Activated naive CD4-positive, alpha-beta T cell treated with anti-CD3 and anti-CD28 coated beads, Interleukin-2, amount 50 U/mL, for 72 hours (primary cell): ENCODE measurements at places on chromosomes 2 and 18.

GRCh38 chr18:35371412-35372195 is 5.5 kb downstream of the ZNF396 start:
- no peak for DNase-seq

DNA sequence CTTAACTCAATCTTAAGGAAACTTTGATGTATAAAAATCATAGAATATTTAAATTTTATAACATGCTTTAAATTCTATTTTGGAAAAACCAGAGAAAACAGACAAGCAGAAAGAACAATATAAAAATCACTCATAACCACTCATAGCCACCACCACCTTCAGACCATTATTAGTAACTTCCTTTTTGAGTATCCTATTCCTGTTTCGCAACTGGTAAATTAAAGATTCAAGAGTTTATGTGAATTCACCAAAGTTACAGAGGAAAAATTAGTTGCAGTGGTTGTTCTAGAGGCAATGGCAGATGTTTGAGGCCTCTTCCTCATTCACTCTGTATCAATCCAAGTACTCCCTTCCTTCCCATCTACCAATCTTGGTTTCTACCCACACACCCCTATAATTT is 49.3 kb upstream of the PROKR1 start:
- DNase-seq = no peak

DNA sequence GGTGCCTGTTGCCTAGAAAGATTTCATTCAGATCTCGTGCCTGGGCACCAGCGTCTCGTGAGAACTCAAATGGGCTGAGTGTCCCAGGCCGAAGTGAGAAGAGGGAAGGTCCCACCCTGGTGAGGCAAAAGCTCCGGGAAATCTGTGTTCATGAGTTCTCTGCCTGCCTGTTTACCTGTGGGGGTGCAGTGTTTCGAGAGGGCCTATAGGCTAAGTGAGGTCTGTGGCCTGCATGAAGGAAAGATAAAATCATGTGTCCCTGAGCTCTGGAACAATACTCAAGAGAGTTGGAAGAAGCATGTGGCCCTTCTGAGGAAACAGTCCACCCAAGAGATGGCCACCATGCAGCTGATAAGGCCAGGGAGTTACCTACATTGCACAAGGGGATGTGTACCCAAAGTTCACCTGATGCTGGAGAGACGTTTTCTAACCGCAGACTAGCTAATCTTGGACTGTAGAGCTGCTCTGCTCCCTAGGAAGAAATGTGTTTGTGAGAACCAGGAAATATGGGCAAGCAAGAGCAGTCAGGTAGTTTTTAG is 63.5 kb upstream of the ST3GAL5 start:
- no peak for DNase-seq

DNA sequence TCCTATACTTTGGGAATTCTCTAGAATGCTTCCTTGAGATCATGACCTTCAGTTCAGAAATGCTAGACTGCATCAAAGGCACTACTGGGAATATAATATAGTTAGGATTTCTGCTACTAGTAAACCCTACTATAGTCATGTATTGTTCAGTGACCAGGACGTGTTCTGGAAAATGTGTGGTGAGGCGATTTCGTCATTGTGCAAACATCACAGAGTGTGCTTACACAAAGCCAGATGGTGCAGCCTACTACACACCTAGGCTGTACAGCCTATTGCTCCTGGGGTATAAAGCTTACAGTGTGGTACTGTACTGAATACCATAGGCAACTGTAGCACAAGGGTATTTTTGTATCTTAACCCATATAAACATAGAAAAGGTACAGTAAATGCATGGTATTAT is 13.0 kb downstream of the CXCR4 start:
- DNase-seq = no peak

- no peak for DNase-seq
These were observed 264.2 kb downstream of the SS18 start for GRCh38 chr18:25825979-25826776.

DNA sequence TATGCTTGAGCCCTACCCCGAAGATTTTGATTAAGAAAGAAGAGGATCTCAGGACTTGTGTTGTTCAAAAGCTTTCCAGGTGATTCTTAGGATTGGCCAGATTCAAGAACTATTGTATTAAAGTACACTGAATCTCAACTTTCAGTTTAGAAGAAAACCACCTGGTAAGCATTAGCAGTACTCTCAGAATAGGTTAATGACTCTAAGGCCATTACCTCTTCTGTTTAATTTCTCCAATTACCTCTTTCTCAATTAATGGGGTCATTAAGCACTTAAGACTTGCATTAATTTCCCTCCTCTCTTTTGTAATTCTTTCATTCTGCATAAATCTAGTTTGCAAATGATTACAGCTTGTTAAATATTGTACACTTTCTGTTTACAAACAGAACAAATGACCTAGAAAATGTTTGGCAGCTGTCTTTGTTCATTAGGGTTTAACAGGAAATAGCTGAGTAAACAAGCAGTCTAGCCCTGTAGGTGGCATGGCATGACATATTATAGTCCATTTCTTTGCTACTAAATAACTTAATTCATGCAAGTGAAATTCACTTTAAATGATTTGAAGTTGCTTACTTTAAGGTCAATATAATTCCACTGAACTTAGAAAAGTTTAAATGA is 20.4 kb upstream of the TDRD15 start:
- no peak for DNase-seq

GRCh38 chr2:239695106-239695727 is 294.4 kb upstream of the HDAC4 start:
- no peak for DNase-seq

DNA sequence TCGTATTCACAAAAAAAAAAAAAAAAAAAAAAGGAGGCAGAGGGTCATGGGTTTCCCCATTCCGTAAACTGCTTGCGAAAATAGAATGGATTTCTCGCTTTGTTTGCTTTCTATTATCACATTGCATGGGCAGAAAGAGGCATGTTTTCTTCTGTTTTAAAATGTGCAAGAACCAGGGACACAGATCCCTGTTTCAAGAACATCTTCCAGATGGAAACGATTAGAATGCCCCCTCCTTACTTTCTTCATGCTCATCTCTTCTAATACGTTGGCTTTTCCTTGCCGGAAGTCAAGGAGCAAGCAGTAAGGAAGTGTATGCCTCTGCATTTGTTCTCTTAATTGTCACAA is 51.0 kb upstream of the ZNF516 start:
- no peak for DNase-seq

DNA sequence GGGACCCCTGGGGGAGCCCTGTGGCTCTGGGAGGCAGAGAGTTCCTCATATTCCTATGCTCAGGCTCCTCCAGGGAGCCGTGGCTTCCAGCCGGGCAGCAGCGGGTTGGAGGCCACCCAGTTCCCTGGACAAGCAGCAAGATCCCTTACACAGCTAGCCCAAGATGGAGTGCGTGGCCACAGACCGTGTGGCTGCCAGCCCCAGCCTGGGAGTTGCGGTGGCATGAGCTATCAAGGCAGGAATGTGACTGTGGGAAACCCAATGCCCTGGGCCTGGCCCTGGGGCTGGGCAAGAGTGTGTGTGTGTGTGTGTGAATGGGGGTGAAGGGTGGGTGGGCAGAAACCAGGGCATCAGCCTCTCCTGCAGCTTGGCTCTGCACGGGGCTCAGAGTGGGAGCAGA is 130.5 kb downstream of the DYSF start:
- DNase-seq = no peak

GRCh38 chr2:128786741-128787478 is 468.2 kb upstream of the HS6ST1 start:
- DNase-seq = no peak

DNA sequence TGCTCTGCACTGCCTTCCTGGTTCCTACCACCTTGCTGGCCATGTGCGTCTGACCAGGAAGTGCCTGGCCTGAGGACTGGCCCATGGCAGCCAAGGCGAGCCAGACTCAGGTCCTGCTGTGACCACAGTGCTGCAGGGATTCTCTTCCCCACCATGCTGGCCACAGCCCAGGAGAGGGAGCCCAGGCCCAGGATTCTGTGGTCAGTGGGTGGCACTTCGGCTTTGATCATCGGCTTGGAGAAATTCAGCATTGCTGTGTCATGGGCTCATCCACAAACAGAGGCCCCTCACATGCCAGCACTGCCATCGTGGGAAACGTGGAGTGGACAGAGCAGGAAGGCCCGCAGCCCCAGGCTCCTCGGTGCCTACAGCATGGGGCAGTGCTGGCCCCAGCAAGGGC is 211.6 kb downstream of the SEPTIN10 start:
- DNase-seq = no peak

- DNase-seq = no peak
These were observed 665.4 kb downstream of the BCL11A start for GRCh38 chr2:59888015-59888414.

DNA sequence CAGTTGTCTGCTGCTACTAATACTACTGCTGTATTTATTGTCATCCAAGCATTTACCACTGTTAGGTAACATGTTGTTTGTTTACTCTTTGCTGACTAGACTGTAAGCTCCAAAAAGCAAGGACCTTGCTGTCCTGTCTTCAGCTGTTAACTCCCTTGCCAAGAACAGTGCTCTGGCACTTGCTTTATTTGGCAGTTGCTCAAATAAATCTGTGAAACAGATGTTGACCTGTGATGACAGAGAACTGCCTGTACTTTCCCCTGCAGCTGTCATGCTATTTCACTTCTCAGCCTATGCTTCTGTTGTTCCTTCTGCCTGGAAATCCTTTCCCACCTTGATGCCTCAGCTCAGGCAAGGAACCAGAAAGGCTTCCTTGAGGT is 181.2 kb downstream of the ATAD2B start:
- no peak for DNase-seq

GRCh38 chr2:127552336-127552735 is 16.9 kb downstream of the MYO7B start:
- DNase-seq = no peak

DNA sequence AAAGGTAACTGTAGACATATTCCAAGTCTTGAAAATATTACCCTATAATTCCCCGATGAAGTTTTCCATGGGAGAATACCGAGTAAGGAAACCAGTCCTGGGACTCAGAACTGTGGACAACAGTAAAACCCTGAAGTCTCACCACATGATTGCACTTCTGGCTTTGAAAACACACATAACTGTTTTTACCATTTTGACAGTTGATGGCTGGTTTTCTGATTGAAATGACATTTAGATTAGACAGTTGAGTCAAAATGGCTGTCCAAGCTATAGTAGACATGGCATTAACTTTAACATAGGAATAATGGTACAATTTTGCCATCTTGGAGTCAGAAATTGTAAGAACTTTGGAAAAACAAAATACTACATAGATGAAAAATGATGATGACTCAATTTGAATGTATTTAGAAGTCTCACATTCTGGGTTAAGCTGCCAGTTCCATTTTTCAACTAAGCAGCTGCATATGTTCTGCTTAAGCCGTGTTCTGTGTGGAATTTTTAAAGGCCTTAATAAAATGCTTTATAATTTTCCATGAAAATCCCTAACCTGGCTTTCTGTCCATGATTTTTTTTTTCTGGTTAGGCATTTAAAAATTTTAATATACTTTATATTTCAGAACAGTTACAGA is 38.3 kb upstream of the WIPF1 start:
- no peak for DNase-seq

- no peak for DNase-seq
These were observed 17.5 kb downstream of the VRK2 start for GRCh38 chr2:58064086-58064485.

- DNase-seq = no peak
These were observed 69.3 kb downstream of the NOL10 start for GRCh38 chr2:10620481-10620880.
